ENCODE measurements at places on chromosomes 7 and 10.

- DNase-seq: no peak
Observed at GRCh38 chr10:102870221-102870620, 951 bp downstream of the AS3MT start.

DNA sequence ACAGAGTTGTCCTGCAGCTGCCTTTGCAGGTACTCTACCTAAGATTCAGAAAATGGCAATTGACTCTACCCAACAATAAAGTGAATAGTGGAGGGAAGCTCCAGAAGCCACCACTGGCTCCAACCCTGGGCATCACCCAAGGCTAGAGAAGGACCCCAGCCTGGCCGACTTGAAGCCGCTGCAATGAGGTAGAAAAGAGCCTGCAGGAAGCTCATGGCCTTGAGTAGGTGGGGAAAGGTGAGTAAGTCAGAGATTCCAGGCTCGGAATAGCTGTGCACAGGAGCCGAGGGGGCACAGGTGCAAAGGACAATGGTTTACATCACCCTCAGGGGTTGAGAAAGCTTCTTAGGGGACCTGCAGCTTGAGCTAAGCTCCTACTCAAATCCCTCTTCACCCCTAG, 83.6 kb downstream of the AOAH start:
- no peak for DNase-seq

- no peak for DNase-seq
Observed at GRCh38 chr7:134742688-134743350, 36.6 kb upstream of the CALD1 start.

DNA sequence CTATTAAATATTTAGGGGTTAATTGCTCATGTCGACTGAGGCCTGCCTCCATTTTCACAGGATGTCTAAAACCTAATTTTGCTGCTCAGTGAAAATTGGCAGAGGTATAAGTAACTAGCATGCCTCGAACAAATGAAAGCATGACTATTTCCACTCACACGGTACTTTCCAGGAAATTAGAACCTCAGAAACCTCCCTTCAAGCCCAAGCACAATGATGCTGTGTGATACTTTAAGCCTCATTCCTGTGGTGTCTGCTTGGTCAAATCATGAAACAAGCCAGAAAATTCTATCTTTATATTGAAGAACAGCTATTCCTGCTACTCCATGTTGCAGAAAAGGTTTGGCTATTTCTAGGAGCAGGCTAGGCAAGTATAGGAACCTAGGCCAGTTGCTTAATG, 203.0 kb downstream of the SORCS3 start:
- DNase-seq: no peak

GRCh38 chr10:99539120-99539519, 6.4 kb downstream of the NKX2-3 start:
- no peak for DNase-seq

- DNase-seq: peak; percentile 85
Observed at GRCh38 chr10:99395750-99396445, 34.5 kb downstream of the GOT1 start.

DNA sequence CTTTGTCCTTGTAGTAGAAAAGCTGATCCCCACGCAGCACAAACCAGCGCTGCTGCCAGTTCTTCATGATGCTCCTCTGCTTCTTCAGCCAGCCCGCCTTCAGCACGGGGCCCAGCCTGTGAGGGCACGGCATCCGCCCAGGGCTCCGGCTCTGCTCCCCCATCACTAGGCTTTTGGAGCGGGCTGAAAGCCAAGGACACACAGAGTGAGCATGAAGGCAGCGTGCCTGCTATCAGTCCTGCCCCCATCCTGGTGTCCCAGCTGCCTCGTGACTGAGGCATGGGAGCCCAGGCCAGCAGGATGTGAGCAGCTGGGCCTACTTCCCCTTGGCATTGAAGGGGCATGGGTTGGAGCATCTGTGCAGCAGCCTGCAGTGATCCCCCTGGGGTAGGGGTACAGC, 21.9 kb downstream of the ARHGAP22 start:
- DNase-seq: no peak

GRCh38 chr7:90455163-90456030, 14.0 kb upstream of the PTTG1IP2 start:
- peak; percentile 64 for DNase-seq

GRCh38 chr7:30804078-30804661, 33.0 kb downstream of the MINDY4 start:
- DNase-seq: peak; percentile 68

DNA sequence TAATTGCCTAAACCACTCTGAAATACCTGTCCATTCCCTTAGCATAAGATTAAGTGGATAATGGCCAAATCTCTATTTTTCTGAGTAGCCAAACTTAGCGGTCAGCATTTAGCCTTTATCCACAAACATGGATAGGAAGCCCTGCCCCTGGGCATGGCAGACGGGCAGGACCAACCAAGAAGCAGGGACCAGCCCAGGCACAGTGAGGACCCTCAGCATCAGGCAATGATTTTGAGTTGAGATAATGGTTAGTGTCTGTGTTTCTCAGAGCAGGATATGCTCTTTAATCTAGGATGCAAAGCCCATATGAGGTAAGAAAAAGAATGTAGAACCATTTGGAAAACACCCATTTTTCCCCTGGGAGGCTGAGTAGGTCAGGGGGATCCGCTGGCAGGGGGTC, 131.7 kb downstream of the DPP6 start:
- no peak for DNase-seq

DNA sequence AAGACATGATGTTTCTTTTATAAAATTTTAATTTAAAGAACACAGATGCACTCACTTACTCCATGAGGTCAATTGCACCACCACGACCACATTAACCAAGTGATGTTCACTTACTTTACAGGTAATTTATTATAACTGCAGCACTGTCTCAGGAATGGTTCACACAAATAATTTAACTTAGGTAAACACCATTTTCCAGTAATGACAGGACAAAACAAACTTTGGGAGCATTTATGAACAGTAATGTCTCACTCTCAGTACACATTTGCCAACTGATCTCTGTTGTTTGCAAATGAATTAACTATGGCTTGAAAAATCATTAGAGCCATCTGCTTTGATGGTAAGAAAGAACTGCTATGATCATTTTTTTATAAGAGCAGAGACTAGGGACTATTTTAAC, 150.4 kb downstream of the ETV1 start:
- DNase-seq: no peak

DNA sequence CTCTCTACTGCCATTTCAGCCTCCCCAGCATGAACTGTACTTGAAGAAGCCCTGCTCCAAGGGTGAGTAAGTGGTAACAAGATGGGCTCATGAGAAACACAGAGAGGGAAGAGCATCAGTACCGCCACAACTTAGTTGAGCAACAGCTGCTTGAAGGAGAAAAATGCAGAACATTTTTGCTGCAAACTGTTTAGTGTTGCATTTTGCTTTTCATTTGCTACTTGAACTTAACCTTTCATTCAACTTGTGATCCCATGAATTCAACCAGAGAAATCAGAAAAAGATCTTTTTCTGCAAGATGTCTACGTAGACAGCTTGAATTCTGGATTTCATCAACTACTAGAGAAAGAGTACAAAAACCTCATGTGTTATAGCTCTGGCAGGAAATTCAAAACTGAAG, 40.7 kb downstream of the ANK3 start:
- DNase-seq: peak; percentile 69

DNA sequence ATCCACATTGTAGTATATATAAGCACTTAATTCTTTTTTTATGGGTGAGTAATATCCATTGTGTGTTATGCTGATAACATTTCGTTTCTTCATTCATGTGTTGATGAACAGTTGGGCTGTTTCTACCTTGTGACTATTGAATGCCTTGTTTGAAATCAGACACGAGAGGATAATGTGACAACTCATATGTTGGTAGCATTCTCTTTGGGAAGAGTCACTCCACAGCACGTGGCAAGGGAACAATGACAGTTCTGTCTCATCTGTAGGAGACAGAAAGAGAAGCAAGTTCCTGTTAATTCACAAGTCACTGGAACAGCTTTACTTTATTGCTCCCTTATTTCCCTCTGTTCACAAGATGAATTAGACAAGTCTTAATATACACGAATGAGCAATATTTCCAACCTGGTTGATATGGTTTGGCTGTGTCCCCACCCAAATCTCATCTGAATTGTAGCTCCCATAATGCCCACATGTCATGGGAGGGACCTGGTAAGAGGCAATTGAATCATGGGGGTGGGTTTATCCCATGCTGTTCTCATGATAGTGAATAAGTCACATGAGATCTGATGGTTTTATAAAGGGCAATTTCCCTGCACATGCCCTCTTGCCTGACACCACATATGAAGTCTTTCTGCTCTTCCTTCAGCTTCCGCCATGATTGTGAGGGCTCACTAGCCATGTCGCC, 125.3 kb downstream of the SEC23IP start:
- no peak for DNase-seq

- DNase-seq: no peak
Observed at GRCh38 chr7:134196439-134196838, 69.3 kb downstream of the LRGUK start.

- no peak for DNase-seq
Observed at GRCh38 chr10:14958872-14959220, 342 bp upstream of the MEIG1 start.

DNA sequence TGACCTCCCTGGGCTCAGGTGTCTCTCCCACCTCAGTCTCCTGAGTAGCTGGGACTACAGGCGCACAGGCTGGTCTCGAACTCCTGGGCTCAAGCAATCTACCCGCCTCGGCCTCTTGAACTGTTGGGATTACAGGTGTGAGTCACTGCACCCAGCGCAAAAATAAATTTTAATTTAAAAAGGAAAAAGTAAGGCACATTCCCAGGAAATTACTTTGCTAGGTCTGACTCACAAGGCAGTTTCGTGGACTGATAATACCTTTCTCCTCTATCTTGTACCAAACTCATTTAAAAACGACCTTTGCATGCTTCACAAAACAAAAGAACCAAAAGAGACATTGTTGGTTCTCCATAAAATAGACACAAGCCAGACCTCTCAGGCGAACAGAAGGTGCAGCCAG, 29.7 kb downstream of the PARP12 start:
- DNase-seq: no peak

DNA sequence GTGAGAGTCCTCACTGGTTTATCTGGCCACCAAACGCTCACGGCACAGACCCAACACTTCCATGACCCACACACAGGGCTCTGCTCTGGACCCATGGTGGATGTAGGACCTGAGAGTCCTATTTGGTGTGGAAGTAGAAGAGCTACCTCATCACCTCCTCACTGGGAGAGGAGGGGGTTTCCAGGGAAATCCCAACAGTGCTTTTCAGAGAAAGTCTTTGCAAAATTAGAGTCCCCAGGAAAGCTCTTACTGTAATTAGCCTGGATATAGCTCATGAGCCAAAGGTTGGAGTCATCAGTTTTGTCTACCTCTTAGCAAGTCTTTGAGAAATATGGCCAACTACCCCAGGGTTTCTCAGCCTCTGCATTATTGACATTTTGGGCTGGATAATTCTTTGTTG, 34.7 kb upstream of the TARP start:
- DNase-seq: no peak

- DNase-seq: no peak
Observed at GRCh38 chr10:45375101-45375500, 1.1 kb downstream of the ALOX5 start.

DNA sequence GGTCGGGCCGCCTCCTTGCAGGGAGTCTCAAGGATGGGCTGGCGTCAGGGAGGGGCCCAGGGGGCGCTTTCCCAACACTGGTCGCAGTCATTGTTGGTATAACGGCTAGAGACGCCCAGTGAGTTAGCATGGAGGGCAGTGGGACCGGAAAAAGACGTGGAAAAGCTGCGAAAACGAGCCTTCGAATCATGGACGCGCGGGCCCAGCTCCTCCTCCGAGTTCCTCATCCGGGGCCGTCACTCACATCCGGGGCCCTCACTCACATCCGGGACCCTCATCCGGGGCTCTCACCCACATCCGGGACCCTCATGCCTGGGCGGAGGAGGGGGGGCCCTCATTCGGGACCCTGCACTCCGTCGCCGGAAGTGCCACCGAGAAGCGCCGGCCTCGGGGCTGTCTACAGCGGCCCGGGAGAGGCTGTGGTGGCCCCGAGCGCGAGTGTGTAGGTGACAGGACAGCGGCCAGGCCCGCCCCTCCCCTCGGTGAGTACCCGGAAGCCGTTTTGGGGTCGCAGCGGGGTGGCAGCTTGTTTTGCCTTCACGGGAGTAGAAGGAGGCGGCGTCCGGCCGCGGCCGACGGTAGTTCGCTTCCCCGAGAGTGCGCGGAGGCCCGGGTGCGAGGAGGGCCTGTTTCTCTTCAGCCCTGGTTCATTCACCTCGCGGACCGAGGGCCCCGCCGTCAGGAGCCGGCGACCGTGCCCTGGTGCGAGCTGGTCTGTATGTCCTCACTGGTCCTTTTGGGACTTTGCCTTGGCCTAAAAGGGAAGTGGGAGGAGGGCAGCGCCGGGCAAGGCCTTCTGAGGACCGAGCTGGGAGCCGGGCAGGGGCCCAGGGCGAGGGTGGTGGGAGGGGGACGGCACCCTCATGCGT, at the start of gene ZNF655:
Gene ZNF655, plus strand, starts transcription at position 337 of the 869 bp plus-strand sequence. CDS start 1,918 bp downstream, outside the sequence.
- peak; percentile 96 for DNase-seq

DNA sequence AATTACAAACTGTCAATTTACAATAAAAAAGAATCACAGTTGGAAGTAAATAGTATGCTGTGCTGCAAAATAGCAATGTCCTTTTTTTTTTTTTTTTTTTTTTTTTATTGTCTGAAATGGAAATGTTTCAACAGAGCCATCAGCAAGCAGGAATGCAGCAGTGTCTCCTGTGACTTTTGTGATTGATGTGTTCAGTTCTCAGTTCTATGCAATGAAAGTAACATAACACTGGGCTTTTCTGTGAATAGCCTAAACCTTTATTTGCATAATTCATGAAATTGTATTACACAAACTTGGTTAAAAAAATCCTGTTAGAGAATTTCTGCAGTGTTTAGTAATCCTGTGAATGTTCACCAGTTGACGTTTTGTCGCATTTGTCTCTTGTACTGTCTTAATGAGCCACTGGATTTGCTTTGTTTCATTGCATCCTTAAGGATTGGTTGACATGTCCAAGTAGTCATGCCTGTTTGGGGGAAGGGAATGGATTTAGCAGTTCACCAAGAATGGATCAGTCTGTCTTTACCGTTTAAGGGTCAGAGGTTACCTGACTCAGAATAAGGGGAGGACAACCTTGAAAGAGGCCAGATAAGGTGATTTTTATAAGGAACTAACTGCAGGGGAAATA, 192.7 kb downstream of the MLLT10 start:
- no peak for DNase-seq

DNA sequence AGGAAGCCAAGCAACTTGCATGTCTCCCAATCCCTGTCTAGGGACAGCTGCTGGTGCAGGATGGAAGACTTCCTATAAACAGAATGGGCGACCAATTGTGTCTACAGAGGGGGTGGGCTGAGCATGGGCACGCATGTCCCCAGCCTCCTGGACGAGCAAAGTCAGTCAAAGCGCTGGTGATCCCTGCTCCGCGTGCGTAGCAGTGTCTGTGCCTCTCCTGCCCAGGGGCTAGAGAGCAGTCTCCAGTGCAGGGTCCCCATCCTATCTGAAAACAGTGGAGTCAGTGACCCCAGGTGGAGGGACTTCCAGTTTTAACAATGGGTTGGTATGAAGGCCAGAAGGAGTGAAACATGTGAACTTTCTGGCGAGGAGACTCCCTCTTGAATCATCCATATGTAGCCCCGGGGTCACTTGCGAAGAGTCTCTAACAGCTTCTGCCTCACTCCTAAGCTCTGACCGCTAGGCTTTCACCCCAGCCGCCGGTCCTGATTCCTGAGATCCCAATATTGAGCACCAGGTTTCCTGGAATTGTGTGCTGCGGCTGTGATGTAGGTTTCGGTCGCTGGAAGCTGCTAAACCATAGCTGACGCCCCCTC, 714 bp upstream of the CASP2 start:
- DNase-seq: no peak

- no peak for DNase-seq
Observed at GRCh38 chr7:92830532-92831110, 5.8 kb downstream of the CDK6 start.

- no peak for DNase-seq
Observed at GRCh38 chr10:89644691-89644966, 413 bp downstream of the PANK1 start.
